CD4-positive, alpha-beta T cell treated with Interleukin-4 for 4 hours (primary cell): ENCODE measurements at places on chromosomes 7 and 10.

DNA sequence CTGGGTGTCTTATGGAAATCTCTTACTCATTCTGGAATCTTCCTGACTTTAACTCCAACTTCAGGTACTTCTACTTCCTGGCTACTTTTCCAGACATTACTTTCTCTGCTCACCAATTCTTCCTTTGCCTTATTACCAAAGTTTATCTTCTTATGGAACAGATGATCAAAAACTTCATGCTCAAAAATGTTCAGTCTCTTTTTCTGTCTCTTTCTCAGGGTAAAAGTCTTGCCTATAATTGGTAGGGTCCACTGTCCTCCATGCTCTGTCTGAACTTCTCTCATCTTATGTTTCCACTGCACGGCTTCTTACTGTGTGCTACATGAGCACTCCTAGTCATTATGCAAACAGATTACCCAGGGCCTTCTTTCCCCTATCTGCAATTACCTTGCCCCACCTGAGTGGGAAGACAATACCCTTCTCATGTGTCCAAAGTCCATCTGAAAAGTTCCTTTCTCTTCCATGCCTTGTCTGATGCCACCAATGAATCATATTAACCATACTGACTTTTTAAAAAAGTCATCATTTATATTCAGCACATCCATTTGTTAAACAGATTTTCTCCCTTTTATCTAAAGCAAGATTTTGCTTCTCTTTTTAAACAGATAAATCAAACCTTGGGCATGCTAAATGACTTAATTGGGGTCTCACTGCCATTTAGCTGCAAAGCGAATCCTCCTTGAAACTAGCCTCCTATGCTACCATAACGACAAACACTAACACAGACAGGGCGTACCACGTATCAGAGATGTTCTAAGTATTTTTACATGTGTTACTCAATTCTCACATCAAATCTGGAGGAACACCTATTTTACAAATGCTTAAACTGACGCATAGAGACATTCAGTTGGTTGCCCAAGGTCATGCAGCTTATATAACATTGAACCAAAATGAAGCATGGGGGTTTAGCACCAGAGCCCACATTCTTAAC lies 48.8 kb downstream of the SEMA3C start:
- DNase-seq, result no peak

- no peak for DNase-seq
These were observed 71.5 kb downstream of the RHOBTB1 start for GRCh38 chr10:60872451-60872850.

GRCh38 chr7:139060695-139061237 lies 24.9 kb upstream of the ZC3HAV1L start:
- no peak for DNase-seq

GRCh38 chr10:101063548-101064414 lies 2.0 kb downstream of the KAZALD1 start:
- DNase-seq, result no peak
